HuH-7 (cell line): ENCODE measurements at places on chromosomes 2 and 18.

DNA sequence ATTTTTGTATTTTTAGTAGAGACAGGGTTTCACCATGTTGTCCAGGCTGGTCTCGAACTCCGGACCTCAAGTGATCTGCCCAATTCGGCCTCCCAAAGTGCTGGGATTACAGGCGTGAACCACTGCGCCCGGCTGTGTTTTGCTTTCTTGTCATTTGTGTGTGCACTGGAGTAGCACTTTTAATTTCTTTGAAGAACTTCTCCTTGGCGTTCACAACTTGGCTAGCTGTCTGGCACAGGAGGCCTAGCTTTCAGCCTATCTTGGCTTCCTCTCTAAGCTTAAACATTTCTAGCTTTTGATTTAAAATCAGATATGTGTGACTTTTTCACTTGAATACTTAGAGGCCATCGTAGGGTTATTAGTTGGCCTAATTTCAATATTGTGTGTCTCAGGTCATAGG lies 93.0 kb downstream of the COMMD1 start:
- no peak for DNase-seq

DNA sequence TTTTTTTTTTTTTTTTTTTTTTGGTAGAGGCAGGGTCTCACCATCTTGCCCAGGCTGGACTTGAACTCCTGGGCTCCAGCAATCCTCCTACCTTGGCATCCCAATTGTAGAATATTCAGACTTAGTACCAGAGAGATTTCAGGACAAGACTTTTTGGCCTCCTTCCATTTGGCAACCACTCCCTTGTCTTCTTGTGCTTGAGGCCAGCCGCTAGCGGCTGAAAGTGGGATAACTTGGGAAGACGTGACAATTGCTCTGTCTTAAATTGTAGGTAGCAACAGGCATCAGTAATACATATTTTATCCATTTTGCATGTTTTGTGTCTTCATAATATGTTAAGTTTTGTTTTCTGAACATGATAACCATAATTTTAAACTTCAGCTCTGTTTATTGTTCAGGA lies 53.3 kb upstream of the TTN start:
- no peak for DNase-seq

GRCh38 chr2:224986477-224986876 lies 55.8 kb downstream of the DOCK10 start:
- DNase-seq = no peak

- DNase-seq = no peak
These were observed 111.8 kb upstream of the CYP20A1 start for GRCh38 chr2:203126996-203127395.

DNA sequence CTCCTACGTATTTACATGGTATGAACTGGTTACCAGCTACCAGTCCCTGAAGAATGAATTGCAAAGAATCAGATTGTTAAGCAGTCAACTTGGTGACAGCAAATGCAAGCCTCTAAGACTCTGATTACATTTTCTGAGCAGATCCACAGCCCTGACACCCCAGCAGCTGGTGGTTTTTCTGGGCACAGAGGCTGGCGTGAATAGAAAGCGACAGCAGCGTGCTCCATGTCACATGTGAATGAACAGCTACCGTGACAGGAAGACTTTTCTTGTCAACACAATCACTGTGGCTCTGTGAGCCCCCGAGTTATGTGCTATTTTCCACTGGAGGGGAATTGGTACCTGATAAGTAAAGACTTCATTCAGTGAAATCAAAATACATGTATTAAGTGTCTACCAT lies 93.2 kb upstream of the CBLN2 start:
- DNase-seq = no peak

DNA sequence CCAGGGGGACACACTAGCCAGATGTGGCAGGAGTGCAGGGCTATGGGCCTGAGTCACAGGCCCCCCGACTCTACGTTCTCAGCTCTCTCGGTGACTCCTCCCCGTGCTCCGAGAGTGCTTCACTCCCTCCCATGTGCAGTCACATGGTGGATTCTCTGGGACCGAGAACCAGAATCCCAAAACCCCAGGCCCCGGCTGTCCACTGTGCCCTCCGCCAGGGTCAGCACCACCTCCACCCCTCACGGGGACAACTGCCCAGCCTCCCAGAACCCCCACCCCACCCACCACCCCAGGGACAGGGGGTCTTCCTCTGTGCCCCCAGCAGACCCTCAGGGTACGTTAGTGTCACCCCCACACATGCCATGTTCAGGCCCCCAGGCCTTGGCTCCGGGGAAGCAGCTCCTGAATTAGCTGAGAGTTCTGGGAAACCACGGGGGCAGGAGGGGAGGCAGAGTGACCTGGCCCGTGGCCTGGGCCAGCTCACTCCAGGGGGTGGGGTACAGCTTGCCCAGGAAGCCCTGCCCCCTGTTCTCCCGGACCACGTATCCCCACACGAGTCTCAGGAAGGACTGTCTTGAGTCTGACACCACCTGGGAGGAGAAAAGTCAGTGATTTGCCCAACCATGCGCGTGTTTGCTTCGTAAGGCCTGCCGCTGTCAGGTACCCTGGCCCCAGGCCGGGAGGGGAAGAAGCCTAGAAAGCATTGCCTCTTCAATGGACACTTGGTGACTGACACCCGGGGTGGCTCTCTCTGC lies 4.4 kb downstream of the RAMP1 start:
- peak; percentile 5 for DNase-seq

DNA sequence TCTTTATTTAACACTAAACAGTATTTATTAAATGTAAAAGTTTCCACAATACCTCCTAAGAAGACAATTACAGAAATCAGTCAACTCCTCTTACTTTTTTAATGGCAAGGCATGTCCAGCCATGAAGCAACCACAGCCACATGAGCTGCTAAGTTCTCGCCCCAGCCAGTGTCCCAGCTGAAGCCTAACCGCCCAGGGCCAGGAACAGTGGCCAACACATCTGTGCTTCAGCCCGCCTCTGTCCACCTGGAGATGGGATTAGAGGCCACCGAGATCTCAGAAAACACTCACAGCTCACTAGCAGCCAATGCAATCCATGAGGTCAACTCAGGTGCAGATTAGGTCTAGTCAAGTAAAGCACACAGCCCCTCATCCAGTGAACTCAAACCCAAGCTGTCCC lies 40.2 kb downstream of the PID1 start:
- no peak for DNase-seq

- no peak for DNase-seq
These were observed 6.0 kb downstream of the RETREG2 start for GRCh38 chr2:219184121-219184520.

- no peak for DNase-seq
These were observed 52.3 kb upstream of the ROCK1 start for GRCh38 chr18:21163647-21164547.

DNA sequence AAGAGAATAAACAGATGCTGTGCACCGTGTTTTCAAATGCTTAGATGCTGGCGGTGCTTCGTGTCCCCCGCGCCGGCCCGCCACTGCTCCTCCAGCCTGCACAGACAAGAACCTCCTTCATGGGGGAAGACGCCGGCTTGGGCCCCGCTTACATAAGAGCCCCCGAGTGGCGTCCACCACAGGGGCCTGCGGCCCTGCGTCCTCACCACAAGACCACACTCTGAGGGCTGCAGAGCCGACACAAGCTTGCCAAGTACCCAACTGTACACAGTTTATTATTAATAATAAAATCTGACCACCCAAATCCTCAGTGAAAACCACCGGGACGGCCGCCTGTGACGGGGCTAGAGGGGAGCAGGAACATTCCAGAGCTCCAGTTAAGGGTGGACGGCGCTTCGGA lies 232.2 kb downstream of the HDAC4 start:
- no peak for DNase-seq

GRCh38 chr18:61655630-61656029 lies 237.2 kb downstream of the RNF152 start:
- no peak for DNase-seq

GRCh38 chr2:236178890-236179235 lies 10.7 kb upstream of the GBX2 start:
- no peak for DNase-seq

- DNase-seq = no peak
These were observed 292.6 kb upstream of the CYRIA start for GRCh38 chr2:16958266-16958665.

DNA sequence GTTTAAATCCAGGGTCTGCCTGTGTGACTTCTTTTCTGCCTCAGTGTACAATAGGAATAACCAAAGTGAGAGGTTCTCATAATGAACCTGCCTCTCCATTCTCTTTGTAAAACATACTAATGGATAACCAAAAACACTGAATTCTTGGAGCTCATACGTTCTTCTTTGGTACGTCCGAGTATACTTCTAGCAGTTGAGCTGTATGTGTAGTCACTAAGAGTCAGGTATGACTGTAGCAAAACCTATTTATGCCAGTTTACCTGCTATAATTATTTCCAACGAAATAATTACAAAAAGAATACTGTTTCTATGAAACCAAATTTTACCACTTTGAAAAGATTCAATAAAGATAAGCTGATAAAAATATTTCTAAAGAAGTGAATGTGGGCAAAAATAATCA lies 109.2 kb downstream of the IKZF2 start:
- no peak for DNase-seq

- DNase-seq = no peak
These were observed 452.8 kb downstream of the CBLN2 start for GRCh38 chr18:72091369-72091768.

- DNase-seq = no peak
These were observed 37.0 kb upstream of the CRIM1 start for GRCh38 chr2:36318547-36318946.

DNA sequence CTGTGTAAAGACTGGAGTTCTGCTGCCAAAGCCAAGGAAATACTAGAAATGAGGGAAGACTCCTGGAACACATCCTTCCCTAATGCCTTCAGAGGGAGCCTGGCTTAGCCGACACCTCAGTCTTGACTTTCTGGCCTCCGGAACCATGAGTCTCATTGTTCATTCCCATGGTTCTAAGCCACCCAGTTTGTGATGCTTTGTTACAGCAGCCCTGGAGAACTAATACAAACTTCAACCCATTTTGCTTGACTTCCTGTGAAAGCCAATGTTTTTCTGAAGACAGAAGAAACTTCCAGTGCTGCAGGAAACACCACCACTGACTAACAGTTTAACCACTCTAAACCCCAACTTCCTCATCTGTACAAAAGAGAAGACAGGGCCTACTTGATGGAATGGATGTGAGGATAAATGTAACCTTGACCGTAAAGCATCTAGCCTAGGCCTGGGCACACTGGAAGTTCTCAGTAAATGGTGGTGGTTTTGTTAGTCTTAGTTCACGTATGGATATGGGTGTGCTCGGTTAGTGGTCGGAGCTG lies 85.9 kb upstream of the RFX8 start:
- DNase-seq = no peak

DNA sequence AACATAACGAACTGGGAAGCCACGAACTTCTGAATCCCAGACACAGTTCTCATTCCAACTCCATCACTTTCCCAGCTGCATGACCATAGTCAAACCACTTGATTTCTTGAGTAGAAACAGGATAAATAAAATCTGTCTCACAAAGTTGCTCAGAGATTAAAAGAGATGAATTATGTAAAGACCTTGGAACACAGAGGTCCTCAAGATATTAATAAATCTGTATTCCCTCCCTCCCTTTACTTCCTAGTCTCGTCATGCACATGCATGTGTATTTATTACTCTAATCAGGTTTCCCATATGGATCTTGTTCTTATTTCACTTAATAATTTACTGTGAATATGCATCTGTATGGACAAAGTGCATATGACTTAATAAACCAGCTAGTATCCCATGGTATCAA lies 21.1 kb upstream of the CSRNP3 start:
- no peak for DNase-seq

GRCh38 chr2:43676322-43677050 lies at the start of gene C1GALT1C1L:
TSS of gene C1GALT1C1L (minus strand) at chr2:43676429. CDS start at chr2:43676322, 107 bp downstream.
- DNase-seq = peak; percentile 26

DNA sequence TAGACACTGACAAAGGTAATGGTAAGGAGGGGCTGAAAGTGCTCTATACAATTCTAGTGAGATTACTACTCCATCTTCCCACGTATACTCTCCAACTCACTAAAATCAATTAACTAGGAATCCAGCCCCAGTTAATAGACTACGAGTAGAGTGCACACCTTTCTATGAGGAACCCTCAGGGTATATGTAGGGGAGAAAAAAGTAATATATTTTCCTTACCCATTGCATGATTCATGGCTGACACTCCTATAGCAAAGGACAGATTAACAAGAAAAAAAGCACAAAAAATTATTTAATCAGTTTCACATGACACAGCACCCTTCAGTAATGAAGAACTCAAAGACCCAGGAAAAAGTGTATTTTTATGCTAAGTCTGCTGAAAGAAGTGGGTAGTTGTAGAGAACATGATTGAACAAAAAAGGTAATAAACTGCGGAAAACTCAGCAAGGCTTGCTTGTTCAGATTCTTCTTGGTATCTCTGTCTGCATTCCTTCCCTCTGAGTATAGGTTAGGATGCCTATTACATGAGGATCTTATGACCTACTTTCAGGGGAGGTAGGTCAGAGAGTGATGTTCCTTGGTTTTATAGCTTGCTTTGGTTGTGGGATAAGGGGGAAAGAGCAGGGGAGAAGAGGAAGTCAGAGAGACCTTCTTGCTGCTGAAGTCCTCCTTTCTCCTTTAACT lies 342.0 kb upstream of the DLGAP1 start:
- no peak for DNase-seq

DNA sequence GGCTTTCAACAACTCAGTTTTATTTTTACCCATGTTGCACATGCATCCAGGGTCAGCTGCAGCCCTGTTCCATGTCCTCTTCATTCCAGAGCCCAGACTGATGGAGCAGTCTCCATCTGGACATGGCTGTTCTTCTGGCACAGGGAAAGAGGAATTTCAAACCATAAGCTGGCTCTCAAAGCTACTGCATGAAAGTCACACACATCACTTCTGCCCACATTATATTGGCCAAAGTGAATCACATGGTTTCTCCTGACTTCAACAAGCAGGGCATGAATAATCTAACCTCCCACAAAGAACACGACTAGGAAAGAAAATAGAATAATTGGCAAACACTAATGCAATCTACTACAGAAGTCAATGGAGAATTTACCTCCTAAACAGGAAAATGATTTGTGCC lies 94.2 kb downstream of the FTCDNL1 start:
- no peak for DNase-seq

DNA sequence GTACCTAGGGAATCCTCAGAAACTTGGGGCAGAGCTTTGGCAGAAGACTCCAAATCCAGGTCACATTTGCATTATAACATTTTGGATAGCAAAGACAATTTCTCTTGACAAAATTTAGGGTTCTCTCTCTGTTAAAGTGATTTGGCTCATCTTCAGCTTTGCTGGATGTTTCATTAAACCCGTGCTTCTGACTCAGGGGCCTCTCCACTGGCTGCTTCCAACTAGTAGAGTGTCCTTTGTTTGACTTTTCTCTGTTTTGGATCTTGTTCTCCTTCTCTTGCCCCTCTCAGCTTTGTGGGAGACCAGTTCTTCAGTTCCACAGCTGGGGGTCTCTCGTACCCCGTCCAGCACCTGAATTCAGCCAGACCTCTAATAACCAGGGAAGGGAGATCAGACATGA lies 145.6 kb downstream of the PLCL1 start:
- DNase-seq = no peak
